ENCODE measurements at places on chromosomes 7 and 10.

- H3K27me3 ChIP-seq, result no peaks in the 10 kb centered on the region
- DNase-seq, result no peak
- no peak overlapping the region for H3K4me3 ChIP-seq
- no peak overlapping the region for H3K27ac ChIP-seq
These were observed 142.1 kb downstream of the ADARB2 start for GRCh38 chr10:1595242-1595600.

GRCh38 chr7:26083113-26083512 lies 68.9 kb upstream of the NFE2L3 start:
- H3K4me1 ChIP-seq, result no peaks in the 10 kb centered on the region
- no peak overlapping the region for H3K4me3 ChIP-seq
- DNase-seq, result no peak
- no peaks in the 10 kb centered on the region for H3K27me3 ChIP-seq
- no peaks in the 10 kb centered on the region for H3K36me3 ChIP-seq

GRCh38 chr7:106167439-106168136 lies 55.5 kb upstream of the SYPL1 start:
- H3K4me3 ChIP-seq, result no peak overlapping the region
- no peaks in the 10 kb centered on the region for H3K27me3 ChIP-seq
- H3K27ac ChIP-seq, result no peak overlapping the region
- no peak for DNase-seq
- H3K36me3 ChIP-seq, result no peaks in the 10 kb centered on the region

- peaks cover 61% of the 10 kb centered on the region for H3K36me3 ChIP-seq
- H3K4me3 ChIP-seq, result no peak overlapping the region
- DNase-seq, result peak; percentile 12
- H3K27me3 ChIP-seq, result no peaks in the 10 kb centered on the region
- H3K4me1 ChIP-seq, result peaks cover 64% of the 10 kb centered on the region
These were observed 15.0 kb downstream of the ZCCHC24 start for GRCh38 chr10:79430325-79430905.

DNA sequence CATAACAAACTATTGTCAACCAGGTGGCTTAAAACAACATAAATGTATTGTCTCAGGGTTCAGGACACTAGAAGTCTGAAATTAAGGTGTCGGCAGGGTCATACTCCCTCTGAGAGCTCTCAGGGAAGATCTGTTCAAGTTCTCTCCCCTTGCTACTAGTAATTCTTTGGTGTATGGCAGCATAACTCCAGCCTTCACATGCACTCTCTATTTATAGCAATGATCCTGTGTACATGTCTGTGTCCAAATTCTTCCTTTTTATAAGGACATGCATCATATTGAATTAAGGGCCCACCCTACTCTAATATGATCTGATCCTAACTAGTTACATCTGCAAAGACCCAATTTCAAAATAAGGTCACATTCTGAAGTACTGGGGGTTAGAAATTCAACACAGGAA lies 27.2 kb downstream of the CACNA2D1 start:
- H3K27ac ChIP-seq, result no peak overlapping the region
- no peaks in the 10 kb centered on the region for H3K27me3 ChIP-seq

- H3K4me1 ChIP-seq, result no peaks in the 10 kb centered on the region
- no peaks in the 10 kb centered on the region for H3K36me3 ChIP-seq
- DNase-seq, result no peak
- no peak overlapping the region for H3K4me3 ChIP-seq
- H3K27me3 ChIP-seq, result peaks cover 100% of the 10 kb centered on the region
- no peak overlapping the region for H3K27ac ChIP-seq
These were observed 7.1 kb upstream of the TLX1 start for GRCh38 chr10:101123815-101124617.

DNA sequence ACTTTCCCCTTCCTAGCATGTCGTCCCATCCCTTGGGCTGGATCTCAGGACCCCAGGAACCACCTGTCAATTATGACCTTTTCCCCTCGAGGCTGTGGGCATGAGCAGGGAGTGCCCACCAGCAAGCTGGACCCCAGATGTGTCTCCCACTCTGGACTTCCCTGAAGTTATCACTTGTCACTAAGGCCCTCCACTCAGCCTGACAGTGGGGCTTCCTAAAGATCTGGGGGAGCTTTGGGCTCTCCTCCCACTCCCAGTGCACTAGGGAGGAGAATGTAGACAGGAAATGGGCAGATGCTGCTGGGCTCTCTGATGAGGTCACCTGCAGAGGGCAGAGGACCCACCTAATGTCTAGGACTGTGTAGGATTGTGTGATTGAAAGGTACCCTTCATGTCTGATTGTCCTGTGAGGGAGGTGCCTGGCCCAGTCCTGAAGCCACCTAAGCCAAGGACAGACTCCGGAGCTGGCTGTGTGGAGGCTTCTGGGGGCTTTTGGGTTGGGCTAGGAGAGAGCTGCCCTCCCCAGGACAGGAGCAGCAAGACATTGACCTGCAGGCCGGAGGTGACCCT lies 18.7 kb downstream of the MYO1G start:
- no peak for DNase-seq
- H3K36me3 ChIP-seq, result no peaks in the 10 kb centered on the region
- H3K27ac ChIP-seq, result no peak overlapping the region
- H3K27me3 ChIP-seq, result no peaks in the 10 kb centered on the region
- H3K4me1 ChIP-seq, result no peaks in the 10 kb centered on the region

DNA sequence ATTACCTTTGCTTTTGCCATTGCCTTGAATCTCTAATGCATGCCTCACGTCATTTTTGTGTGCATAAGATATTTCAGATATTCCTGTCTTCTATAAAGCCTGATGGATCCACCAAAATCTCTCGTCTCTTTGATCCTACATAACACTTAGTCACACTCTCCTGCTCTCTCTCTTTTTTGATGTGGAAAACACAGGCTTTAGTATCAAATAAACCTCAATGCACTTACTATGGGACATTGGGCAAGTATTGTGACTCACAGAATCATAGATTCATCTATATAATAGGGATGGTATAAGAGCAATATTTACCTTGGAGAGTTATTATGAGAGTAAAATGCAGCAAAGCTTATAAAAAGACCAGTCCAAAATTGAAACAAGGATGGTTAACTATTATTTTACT lies 39.1 kb downstream of the DKK1 start:
- H3K4me1 ChIP-seq, result no peaks in the 10 kb centered on the region
- H3K27me3 ChIP-seq, result no peaks in the 10 kb centered on the region
- H3K27ac ChIP-seq, result no peak overlapping the region
- no peaks in the 10 kb centered on the region for H3K36me3 ChIP-seq
- DNase-seq, result no peak

GRCh38 chr10:43427166-43427825 lies 9.6 kb upstream of the ZNF487 start:
- no peak for DNase-seq
- H3K4me3 ChIP-seq, result no peak overlapping the region
- H3K4me1 ChIP-seq, result no peaks in the 10 kb centered on the region

DNA sequence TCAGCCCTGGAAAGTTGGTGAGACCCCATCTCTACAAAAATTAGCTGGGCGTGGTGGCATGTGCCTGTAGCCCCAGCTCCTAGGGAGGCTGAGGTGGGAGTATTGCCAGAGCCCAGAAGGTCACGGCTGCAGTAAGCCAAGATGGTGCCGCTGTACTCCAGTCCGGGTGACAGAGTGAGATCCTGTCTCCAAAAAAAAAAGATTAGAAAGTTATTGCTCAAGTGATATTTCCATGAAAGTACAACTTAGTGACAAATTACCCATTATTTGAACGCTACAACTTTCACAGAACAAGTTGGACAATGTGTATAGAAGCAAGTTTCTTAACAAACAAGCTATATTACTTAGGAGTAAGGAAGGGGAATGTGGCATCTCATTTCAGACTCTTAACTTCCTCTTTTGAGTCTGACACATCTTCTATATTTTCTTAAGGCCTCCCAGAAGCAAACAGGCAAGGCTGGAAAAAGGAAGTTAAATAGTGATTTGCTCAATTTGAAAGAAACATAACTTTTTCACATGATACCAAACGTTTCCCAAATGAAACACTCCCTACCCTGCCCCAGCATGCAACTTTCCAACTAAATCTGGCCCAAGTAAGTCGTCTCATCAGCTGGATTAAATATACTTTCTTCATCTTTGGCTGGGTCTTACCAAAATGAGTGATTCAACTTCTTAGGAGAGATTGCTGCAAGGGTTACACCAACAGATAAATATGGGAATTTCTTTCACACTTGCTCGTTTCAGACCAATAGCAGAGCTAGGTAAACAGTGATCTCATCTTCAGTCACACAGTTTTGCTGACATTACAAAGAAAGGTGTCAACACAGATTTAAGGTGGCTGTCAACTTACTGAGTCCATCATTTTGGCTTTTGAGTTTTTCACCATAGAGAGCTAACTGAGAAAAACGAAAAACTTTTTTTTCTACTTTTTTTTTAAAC lies 66.3 kb upstream of the KLF6 start:
- no peaks in the 10 kb centered on the region for H3K27me3 ChIP-seq
- H3K36me3 ChIP-seq, result no peaks in the 10 kb centered on the region
- no peak overlapping the region for H3K4me3 ChIP-seq
- no peaks in the 10 kb centered on the region for H3K4me1 ChIP-seq
- DNase-seq, result peak; percentile 34
- H3K27ac ChIP-seq, result peak overlapping the region; percentile 55

DNA sequence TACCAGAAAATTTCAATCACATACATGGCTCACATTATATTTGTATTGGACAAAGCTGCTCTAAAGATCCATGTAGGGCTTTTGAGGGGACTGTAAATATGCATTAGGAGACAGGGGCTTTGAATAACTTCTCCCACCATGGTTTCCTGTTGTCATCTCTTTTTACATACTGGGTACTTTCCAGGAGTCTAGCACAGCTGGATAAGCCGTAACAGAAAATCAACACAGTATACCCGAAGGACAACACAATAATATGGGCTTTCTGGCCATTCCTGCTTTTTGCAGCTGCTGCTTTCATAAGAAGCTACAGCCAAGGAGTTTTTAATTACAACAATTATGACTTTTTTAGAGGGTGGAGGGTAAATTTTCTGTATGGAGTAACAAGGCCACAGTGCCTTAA lies 63.4 kb upstream of the SRPK2 start:
- no peak for DNase-seq
- H3K4me1 ChIP-seq, result peaks cover 8% of the 10 kb centered on the region
- H3K4me3 ChIP-seq, result no peak overlapping the region
- H3K36me3 ChIP-seq, result peaks cover 6% of the 10 kb centered on the region
- H3K27ac ChIP-seq, result no peak overlapping the region
- no peaks in the 10 kb centered on the region for H3K27me3 ChIP-seq

GRCh38 chr7:8254667-8255066 lies 7.3 kb downstream of the ICA1 start:
- no peaks in the 10 kb centered on the region for H3K27me3 ChIP-seq
- no peaks in the 10 kb centered on the region for H3K36me3 ChIP-seq
- no peak for DNase-seq
- no peak overlapping the region for H3K27ac ChIP-seq
- no peak overlapping the region for H3K4me3 ChIP-seq

DNA sequence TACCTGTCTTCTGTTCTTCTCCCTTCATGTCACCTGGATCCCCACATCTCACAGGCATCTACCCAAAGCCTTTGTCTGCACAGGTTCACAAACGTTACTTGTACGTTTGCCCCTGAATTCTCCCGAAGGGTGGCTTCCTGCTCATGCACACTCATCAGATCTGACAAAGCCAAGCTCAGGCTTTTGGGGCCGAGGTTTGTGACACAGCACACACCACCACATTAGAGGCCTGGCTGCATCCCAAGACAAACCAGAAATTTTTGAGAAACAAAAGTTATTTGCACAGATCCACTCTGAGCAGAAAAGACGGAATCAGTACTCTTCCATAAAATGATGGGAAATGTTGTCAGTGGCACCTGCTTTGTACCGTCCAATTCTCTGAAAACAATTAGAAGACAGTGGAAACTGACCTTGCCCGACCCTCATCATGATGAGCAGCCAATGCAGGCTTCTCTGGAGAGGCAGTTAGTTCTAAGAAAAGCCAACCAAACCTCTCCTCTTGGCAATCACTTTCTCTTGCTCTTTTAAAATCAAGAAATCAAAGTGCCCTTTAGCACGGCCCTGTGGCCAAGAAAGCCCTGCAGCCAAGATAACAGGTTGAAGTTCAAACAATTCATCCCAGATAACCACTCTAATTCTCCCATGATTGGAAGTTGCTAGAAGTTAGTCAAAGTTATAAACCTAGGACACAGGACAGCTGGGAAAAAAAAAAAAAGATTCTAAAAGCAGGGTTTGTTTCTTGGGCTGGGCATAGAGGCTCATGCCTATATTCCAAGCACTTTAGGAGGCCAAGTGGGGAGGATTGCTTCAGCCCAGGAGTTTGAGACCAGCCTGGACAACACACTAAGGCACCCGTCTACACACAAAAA lies 13.6 kb upstream of the SVIL start:
- no peaks in the 10 kb centered on the region for H3K27me3 ChIP-seq
- peak; percentile 63 for DNase-seq
- no peak overlapping the region for H3K4me3 ChIP-seq
- H3K27ac ChIP-seq, result peak overlapping the region; percentile 74

- H3K27me3 ChIP-seq, result no peaks in the 10 kb centered on the region
- H3K36me3 ChIP-seq, result no peaks in the 10 kb centered on the region
- H3K27ac ChIP-seq, result no peak overlapping the region
- H3K4me1 ChIP-seq, result no peaks in the 10 kb centered on the region
- no peak overlapping the region for H3K4me3 ChIP-seq
- DNase-seq, result no peak
These were observed 793.4 kb downstream of the NRG3 start for GRCh38 chr10:82668221-82668895.

GRCh38 chr7:149772241-149772955 lies 990 bp downstream of the ZNF467 start:
- H3K27me3 ChIP-seq, result no peaks in the 10 kb centered on the region
- peak overlapping the region; percentile 39 for H3K4me3 ChIP-seq
- no peaks in the 10 kb centered on the region for H3K36me3 ChIP-seq
- DNase-seq, result peak; percentile 27

- no peaks in the 10 kb centered on the region for H3K27me3 ChIP-seq
- H3K36me3 ChIP-seq, result no peaks in the 10 kb centered on the region
- H3K27ac ChIP-seq, result no peak overlapping the region
- H3K4me3 ChIP-seq, result no peak overlapping the region
- no peaks in the 10 kb centered on the region for H3K4me1 ChIP-seq
These were observed 146.5 kb downstream of the JMJD1C start for GRCh38 chr10:63319231-63319630.

GRCh38 chr7:80039251-80039884 lies 95.3 kb upstream of the GNAI1 start:
- H3K4me1 ChIP-seq, result peaks cover 5% of the 10 kb centered on the region
- no peak overlapping the region for H3K4me3 ChIP-seq

DNA sequence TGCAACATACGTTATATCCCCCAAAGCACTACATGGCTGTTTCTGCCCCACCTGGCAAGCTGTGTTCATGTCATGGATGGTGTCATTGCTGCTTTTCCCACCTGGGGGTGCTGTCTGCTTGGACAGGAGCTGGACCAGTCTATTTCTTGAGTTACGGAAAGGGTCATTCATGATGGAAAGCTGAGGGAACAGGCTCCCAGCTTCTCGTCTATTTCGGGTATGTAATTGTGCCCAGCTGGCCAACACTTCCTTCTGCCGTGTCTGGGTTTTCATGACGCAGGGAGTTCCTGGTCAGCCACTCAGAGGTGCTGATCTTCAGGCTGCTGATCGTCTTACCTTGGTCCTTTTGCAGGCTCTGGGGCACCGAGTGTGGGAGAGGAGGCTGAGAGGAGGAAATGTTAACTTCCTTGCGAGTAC lies 8.6 kb downstream of the BTBD16 start:
- DNase-seq, result no peak
- H3K27ac ChIP-seq, result no peak overlapping the region
- H3K4me3 ChIP-seq, result no peak overlapping the region
- no peaks in the 10 kb centered on the region for H3K4me1 ChIP-seq
- no peaks in the 10 kb centered on the region for H3K36me3 ChIP-seq
- H3K27me3 ChIP-seq, result no peaks in the 10 kb centered on the region

- DNase-seq, result no peak
- H3K36me3 ChIP-seq, result no peaks in the 10 kb centered on the region
- no peaks in the 10 kb centered on the region for H3K4me1 ChIP-seq
- H3K4me3 ChIP-seq, result no peak overlapping the region
- H3K27ac ChIP-seq, result no peak overlapping the region
- no peaks in the 10 kb centered on the region for H3K27me3 ChIP-seq
These were observed 24.6 kb upstream of the KDM7A start for GRCh38 chr7:140201393-140201792.

Measured in tibial nerve (tissue), 4 donors.